ENCODE measurements at places on chromosomes 5 and 9.

DNA sequence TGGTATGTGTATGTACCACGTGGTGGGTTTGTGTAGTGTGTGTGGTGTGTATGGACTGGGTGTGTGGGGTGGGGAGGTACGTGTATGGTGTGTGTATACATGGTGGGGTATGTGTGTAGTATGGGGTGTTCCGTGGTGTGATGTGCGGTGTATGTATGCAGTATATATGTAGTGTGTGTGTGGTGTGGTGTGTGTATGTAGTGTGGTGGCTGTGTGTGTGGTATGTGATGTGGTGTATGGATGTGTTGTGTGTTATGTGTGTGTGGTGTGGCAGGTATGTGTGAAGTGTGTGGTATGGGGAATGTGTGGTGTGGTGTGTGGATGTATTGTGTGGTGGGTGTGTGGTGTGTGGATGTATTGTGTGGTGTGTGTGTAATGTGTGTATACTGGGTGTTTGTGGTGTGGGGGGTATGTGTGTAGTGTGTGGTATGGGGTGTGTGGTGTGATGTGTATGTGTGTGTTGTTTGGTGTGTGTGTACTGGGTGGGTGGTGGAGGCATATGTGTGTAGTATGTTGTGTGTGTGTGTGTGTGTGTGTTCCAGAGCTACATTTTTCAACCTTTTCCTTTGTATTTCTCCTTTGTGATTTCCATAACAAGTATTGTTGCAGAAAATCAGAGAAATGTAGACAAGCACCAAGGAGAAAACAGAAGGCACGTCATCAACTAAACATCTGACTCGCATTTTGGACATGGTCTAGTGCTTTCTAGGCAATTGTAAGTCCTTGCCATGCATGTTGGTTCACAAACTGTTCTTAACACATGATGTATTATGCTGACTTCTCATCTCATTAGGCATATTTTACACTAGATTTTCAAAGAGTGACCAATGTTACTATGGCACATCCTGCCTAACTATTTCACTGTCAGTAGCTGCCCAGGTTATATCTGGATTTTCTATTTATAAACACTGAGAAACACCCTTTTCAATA is 13.2 kb downstream of the SEMA4D start:
- no peak for DNase-seq

- no peak for DNase-seq
These were observed 103.4 kb downstream of the DAB2IP start for GRCh38 chr9:121754655-121755436.

DNA sequence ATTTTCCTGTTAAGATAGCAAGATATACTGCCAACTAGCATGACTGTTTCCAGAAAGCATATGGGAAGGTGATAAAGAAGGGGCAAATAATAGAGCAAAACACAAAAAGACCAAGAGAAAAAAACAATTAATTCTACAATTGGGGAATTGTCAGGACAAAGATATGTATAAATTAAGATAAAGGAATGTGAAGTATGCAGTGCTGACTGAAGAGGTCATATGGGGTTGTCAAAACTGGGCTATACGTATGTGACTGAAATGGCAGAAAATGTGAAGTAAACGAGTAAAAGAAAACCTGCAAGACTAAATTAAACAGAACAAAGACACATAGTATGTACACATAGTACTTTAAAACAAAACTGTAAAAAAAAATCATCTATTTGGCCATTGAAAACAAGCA is 222.3 kb downstream of the ARL15 start:
- DNase-seq, result no peak

DNA sequence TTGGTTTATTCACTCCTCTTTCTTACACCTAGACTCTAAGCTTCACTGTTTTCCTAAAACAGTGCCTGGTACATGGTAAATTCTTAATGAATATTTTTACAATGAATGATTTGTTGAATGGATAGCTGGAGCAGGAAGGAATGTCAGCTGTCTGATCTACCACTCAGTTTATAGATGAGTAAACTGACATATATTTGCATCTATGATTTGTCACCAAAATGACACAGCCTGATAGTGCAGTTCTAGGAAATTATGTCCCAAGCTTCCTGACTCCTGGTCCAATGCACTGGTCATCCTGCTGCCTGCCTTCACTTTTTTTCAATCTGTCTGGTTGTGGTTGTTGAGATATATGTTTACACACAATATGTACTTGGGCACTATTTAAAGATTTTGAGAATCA is 651.7 kb upstream of the WWC1 start:
- no peak for DNase-seq

DNA sequence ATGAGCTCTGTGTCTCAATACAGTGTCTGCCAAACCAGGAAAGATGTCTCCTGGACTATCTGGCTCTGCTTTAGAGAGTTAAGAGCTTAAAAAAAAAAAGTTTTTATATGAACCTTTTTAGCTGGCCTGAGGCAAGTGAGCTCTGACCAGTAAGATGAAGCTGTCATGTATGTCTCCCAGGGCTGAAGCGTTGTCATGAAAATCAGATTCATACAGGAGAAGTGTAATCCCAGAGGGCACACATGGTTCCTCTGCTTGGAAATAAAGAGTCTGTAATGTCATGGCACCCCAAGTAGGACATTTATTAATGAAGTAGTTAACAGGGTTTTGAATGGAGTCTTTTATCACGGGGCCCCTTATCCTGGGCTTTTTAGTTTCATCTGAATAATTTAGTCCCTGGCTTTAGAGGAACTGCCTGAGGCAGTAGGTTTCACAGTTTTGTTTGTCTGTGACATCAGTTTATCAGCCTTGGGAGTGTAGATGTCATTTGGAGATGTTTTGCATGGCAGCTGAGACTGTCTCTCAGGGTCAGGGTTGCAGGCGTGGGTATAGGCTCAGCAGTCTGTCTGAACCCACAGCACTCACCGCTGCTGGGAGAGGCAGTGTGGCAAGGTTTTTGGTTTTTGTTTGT is 223.3 kb downstream of the DIRAS2 start:
- DNase-seq, result no peak

- no peak for DNase-seq
These were observed 28.2 kb downstream of the RETREG1 start for GRCh38 chr5:16588434-16589214.

GRCh38 chr9:77987081-77987656 is 44.4 kb downstream of the GNAQ start:
- DNase-seq, result no peak

DNA sequence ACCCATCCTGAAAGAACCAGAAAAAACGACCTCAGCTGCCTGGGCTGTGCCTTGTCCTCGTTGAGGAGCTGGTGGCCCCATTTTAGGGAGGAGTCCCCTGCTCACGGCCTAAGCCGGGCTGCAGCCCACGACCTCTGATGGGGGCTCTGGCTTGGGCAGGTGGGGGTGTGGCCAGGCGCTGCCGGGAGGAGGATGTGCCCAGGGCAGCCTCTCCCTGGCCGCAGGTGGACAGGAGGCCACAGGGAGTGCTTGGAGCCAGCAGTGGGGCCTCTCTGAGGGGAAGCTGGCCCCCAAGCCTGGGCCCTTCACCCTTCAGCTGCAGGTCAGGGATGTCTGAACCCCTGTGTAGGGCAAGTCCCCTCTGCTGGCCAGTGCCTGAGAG is 2.5 kb downstream of the DIPK1B start:
- no peak for DNase-seq

DNA sequence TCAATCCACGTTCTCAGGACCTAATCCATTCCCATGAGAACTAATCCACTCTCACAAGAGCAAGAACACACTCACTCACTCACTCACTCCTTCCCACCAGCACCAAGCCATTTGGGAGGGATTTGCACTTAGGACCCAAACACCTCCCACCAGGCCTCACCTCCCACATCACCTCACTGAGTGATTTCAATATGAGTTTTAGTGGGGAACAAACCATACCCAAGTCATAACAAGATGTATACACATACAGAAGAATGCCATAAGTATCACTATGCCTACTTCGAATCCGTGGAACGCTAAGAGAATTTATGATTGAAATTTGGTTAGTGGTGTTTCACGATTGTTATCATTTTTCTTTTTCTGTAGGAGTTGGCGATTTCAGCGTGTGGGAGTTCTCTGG is 29.3 kb upstream of the CTSL start:
- no peak for DNase-seq

GRCh38 chr5:76608833-76609232 is 14.4 kb downstream of the F2RL2 start:
- no peak for DNase-seq

DNA sequence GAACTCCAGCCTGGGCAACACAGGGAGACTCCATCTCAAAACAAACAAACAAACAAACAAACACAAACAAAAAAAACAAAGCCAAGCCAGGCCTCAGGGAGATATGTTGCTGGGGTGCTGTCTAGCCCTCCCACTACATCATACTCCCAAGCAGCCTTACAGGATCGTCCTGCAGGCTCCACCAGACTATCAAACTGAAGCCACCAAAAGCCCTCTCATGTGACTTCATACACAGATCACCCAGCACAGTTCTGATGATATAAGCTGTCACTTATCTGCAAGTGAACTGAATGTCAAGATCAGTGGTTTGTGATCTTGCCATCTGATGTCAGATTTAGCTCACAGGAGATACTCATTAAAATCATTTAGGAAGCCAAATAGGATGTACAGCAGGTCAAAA is 43.3 kb downstream of the WDR41 start:
- DNase-seq, result no peak

GRCh38 chr5:169602535-169602934 is 19.0 kb downstream of the SPDL1 start:
- no peak for DNase-seq

GRCh38 chr5:81450940-81451339 is 57.0 kb upstream of the ACOT12 start:
- no peak for DNase-seq

DNA sequence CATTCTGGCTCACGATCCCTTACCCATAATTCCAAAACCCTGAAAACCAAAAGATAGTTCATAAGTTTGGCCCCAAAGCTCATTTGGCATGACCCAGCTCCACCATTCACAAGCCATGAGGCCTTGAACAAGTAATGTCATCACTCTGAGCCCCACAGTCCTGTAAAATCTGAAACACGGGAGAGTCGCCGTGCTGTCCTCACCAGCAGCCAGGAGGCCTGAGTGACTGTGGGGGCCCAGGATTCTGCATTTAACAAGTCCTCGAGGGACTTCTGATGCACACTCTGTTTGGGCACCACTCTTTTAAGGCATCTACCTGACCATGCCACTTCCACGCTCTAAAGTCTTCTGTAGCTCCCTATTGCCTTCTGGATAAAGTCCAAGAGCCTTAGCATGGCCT is 40.8 kb downstream of the DUSP1 start:
- DNase-seq, result no peak

DNA sequence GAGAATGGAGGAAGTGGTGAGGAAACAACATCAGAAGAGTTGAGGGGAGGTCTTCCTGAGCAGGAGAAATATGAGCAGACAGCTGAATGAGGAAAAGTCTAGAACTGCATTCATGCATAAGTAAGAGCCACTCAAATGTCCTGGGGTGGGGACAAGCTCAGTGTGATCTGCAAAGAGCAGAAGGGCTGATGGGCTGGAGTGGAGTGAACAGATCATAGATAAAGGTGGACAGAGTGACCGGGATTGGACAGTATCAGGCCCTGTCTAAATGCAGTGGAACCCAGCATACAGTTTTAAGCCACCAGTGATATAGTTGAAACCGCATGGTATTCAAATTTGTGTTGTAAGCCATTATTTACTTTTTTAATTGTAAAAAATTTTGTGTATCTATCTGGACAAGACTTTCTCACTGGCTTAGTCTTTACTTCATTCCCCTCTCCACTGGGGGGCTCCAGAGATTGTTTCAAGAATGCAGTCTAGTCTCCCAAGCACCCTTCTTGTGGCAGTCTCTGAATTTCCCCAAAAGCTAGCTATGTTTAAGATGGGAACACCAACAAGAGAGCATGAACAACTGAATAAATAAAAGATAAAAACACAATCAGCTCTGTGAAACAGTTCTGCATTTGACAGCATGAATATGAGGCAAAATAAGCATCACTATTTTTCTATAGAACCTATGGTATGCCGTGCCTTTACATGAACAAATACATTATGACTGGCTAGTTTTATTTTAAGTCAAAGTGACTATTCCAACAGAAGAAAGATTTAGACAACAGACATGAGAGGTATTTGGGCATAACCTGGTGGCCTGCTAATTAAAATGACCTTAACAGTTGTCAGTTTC is 10.7 kb upstream of the STK32A start:
- DNase-seq, result no peak

DNA sequence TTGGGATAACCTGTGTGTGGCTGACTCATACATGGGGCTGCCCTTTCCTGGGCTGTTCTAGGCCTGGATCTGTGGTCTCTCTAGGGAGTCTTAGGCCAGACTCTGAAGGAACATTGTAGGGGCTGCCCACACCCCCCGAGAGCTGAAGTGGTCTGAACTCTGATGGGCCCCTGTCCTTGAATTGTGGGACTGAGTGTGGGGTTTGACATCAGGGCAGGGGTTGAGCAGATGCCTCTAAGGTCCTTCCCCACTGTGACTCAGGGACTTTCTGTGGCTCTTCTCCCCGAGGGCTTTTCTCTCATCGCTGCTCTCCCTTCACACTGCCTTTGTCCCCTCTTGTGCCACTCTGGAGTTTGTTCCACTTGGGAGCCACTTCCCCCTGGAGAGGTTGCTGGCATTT is 215.0 kb downstream of the MELK start:
- DNase-seq, result no peak

DNA sequence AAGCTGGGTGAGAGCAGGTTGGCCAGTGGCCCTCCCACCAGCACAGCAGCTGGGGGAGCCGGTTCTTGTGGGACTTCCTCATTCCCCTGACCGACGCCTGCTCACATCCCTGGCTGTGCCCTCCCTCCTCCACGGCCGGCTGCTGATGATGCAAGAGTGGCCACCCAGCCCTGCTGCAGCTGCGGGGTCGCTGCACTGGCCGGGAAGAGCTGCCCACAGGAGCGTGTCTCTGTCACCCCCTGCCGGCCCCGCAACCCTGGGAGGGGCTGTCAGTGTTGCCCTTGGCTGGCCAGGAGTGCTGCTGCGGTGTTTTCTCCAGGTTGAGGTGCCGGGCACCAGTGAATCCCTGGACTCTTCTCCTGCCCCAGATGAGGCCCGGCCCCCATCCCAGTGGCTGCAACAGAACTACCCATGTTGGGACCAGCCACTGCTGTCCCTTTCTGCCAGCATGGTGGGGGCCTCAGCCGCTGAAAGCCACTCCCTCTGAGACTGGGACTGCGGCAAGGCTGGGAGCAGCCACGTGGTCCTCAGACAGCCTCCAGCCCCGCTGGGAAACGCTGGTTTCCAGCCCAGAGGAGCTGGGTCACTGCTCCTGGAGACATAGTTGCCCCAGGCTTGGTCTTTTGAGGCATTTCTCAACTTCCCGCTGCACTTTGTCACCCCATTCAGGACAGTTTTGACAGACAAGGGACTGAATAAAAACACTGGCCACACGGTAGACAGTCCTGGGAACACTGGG is 739 bp downstream of the CARD9 start:
- no peak for DNase-seq

- no peak for DNase-seq
These were observed 1079.9 kb upstream of the C9orf72 start for GRCh38 chr9:28653216-28653615.

All from NCI-H187 treated with DMSO at 0.1 percent for 48 hours (cell line).